ENCODE measurements at places on chromosomes 7 and 10. TPM values are rescaled to one million over a fixed set of nuclear protein-coding genes. Genes with fewer than 3 reads are reported as not detected.
A peak's percentile ranks its signal among the peaks of the same experiment; 100 is the strongest.

SLC29A4 gene
- 0.50 TPM for polyA plus RNA-seq

CALHM1 gene
- not detected for polyA plus RNA-seq

CRYGN gene
- not detected for polyA plus RNA-seq

PITX3 gene
- polyA plus RNA-seq, result not detected

BICC1 gene
- not detected for polyA plus RNA-seq

NPY4R2 gene
- not detected for polyA plus RNA-seq

SKIDA1 gene
- 0.13 TPM for polyA plus RNA-seq

TSPAN15 gene
- polyA plus RNA-seq, result 18.1 TPM

CPED1 gene
- not detected for polyA plus RNA-seq

TACC2 gene
- polyA plus RNA-seq, result not detected

SUN3 gene
- polyA plus RNA-seq, result 0.56 TPM

DNA sequence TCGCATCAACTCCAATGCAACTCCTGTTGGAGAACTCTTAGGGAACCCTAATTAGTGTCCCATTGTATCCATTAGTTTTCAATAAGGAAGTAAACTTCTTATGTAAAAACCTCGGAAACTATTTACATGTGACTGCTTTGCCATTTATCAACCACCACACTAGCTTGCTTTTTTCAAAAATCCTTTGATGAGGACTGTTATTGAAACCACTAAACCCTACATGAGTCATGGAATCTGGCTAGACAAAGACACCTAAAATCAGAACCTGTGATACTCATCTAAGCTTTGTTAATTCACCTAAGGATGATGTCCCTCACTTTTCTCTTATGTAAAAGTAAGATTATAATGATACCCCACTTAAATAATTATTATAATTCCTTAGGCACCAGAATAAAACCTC is 414.1 kb upstream of the ETV1 start:
- DNase-seq, result no peak

- DNase-seq, result no peak
Observed at GRCh38 chr10:92691591-92692079, 1.9 kb downstream of the HHEX start.

DNA sequence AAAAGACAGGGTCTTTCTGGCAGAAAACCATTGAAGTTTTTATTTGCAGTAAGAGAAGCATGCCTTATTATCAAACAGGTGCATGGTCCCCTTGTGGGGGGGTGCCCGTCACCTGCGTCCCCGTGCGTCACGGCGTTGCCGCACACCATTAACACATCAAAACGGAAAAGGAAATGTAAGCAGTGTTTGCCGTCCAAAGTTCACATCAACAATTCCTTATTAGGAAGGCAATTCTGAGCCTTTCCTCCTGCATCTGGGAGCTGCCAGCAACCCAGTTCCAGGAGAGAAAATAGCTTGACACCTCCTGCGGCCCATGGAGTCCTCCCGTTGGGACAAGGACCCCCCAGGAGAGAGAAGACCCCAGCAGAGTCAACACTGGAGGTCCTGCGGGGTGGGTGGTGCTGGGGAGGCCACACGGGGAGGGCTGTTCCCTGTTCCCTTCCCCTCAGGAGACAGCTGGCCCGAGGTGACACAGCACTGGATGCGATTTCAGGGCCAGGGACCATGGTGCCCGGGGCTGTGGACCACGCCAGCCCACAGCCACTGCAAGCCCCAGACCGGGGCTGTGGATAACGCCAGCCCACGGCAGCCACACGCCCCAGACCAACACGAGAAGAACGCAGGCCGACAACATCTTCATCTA is 39.5 kb downstream of the DIP2C start:
- DNase-seq, result no peak

DNA sequence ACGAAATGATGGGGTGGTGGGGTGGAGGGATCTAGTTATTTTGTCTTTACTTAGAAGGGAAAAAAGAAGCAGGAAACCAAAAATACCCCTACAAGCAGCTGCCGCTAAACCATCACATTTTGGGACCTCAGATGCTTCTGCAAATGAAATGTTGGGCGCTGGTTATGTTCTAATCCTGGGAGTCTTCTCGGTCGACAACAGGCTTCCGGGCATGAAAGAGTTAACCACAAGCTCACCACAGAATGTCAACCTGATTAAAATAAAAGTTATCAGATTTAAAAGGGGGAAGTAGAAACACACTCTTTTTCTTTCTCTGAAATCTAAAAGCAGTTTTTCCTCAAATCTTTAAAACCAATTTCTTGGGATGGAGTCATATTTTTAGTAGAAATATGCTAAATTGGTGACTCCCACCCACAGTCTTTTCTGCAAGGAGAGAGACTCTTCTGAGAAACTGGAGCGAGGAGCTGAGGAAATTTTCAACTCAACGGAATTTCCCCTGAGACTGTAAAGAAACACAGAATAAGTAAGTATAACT is 16.8 kb downstream of the IL2RA start:
- peak; percentile 33 for DNase-seq

GRCh38 chr10:79146611-79147130 is 77.9 kb downstream of the ZMIZ1 start:
- no peak for DNase-seq

- DNase-seq, result no peak
Observed at GRCh38 chr10:13437026-13437555, 89.0 kb upstream of the SEPHS1 start.

- no peak for DNase-seq
Observed at GRCh38 chr7:39017369-39017915, 39.7 kb downstream of the POU6F2 start.

GRCh38 chr7:78703391-78703790 is 750.1 kb downstream of the MAGI2 start:
- DNase-seq, result no peak

- no peak for DNase-seq
Observed at GRCh38 chr10:20634839-20635238, 262.3 kb downstream of the NEBL start.

DNA sequence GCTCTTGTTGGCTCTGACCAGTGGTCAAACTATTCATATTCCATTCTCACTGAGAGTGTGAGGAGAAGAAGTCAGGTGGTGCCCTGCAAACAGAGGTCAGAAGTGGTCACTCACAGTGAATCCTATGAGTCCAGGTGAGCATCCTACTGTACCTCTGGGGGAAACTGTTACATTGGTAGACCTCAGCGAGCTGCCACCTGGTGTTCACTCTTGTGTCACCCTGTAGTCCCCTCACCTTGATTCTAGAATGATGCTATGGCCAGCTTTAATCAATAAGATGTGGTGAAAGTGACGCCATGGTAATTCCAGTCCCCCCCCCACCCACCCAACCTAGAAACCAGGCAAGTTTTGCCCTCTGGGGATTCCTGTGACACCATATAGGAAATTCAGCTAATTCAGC is 1.2 kb upstream of the AMPH start:
- no peak for DNase-seq

GRCh38 chr7:44290252-44290620 is 35.2 kb downstream of the CAMK2B start:
- DNase-seq, result no peak

DNA sequence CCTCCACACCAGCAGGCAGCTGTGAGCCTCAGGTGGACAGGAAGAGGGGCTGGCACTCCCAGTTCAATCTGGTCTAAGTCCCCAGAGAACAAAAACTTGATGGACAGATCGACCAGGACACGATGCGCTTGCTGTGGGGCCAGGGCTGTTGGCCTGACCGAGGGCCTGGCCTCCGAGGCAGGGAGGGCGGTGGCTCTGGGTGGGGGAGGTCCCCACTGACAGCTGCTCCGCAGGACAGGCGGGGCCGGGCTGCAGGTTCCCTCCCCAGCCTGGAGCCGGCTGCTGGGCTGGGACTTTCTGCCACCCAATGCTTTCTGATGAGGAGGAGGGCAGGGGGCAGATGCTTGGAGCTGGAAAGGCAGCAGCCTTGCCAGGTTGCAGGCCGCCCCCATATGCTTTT is 37.4 kb upstream of the ADGRA1 start:
- DNase-seq, result no peak

DNA sequence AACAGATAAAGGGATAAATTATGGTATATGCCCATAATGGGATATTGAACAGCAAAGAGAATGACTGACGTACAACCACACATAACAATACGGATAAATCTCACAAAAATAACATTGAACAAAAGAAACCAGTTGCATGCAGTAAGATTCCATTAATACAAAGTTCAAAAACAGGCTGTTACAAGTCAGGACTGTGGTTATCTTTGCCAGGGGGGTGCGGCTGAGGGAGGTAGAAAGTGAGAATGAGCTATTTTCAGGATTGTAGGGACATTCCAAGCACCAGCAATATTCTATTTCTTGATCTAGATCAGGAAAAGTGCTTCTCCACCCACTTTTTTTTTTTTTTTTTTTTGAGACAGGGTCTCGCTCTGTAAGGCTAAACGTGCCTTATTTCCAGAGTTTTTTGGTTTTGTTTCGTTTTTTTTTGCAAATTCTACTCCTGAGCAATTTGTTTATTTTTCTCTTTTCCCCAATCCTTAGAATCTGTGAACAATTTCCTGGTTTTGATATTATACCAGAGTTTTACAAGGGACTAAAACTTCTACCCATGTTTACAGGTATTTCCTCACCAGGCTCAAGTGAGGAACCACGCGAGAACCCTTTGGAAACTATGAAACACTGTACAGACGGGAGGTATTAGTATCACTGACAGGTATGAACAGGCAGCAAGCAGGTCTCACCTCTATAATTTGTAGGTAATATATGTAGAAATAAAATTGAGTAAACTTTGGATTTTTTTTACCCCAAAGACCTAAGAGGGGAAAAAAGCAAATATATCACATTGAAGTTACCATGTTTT is 9.9 kb downstream of the SMURF1 start:
- no peak for DNase-seq

DNA sequence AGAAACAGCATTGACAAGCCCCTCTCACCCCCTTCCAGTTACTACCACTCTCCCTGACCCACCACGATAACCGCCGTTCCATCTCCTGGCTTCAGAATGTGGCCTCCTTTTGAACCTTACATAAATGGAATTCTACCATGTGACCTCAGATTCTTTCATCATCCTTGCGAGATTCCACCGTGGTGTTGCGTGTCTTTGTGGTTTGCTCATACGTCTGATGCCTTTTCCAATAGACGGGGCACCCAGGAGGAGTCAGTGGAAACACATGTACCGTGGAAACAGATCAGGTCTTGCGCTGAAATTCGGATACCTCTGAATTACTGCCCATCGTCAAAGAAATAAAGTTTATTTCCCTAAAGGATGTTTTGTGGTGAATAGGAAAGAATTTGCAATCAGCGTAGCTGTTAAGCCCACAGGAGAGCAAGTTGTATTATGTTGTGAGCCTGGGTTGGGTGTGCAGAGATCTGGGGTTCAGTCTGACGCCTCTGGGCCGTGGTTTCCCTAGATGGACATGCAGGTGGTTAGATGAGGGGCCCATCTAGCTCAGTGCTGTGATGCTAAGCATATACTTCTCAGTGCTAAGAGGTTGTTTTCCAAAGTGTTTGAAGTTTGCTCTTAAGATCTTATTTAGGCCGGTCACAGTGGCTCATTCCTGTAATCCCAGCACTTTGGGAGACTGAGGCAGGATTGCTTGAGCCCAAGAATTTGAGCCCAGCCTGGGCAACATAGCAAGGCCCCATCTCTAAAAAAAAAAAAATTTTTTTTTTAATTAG is 29.1 kb downstream of the GTF2IRD1 start:
- DNase-seq, result no peak

DNA sequence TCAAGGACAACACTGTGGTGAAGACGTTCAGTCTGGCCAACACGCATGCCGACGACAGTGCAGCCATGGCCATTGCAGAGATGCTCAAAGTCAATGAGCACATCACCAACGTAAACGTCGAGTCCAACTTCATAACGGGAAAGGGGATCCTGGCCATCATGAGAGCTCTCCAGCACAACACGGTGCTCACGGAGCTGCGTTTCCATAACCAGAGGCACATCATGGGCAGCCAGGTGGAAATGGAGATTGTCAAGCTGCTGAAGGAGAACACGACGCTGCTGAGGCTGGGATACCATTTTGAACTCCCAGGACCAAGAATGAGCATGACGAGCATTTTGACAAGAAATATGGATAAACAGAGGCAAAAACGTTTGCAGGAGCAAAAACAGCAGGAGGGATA is 6.6 kb downstream of the LMOD2 start:
- DNase-seq, result no peak

DNA sequence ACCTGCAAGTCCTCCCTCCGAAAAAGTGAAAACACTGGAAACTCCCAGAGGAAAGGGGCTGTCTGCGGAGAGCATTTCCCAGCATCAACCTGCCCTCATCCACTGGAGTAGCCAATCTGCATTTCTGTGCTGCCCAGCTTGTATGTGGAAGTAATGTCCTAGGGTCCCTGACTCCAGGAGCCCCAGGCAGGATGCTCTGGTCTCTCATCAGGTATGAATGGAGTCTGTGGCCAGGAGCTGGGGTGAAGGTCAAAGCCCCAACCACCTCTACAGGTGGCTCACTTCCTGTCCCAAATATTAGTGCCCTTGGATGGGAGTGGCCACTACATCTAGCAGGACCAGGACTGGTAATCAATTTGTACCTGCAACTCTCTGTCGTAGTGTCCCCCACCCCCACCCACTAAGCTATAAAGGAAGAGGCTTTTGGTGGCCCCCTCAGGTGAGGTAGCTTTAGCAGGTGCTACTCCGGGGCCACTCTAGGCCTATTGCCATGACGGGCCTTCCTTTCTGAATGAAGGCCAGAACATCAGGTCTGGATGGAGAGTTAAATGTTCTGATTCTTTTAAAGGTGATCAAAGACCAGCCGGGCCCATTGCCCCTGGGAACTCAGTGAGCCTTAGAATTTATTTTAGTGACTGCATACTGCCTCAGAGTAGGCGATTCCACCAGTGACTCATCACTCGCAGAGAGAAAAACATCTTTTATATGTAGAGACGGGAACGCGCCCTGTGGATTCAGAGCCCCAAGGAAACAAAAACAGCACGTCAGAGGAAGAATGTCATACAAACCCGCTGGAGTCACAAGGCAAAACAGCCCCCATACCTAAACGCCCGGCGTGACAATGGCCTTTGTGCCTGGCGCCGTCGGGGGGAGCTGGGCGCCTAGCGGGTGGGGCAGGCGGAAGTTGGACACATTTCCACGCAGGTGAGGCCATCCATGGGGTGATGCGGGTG is 13.0 kb downstream of the EN2 start:
- no peak for DNase-seq

DNA sequence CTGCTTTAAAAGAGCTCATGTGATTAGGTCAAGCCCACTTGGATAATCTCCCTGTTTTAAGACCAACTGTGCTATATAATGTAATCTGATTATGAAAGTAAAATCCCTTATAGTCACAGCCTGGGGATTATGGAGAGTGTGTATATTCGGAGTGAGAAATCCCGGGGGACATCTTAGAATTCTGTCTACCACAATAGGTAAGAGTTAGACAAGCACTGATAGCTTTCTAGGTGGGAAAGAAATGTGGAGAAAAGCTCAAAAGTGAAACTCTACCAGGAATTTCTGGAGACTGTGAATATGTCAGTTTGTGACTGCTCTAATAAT is 2.9 kb upstream of the VCL start:
- no peak for DNase-seq

Measured in CD4-positive, alpha-beta memory T cell (primary cell).